HS-27A (cell line): ENCODE measurements at places on chromosomes 4 and X.
A peak's percentile ranks its signal among the peaks of the same experiment; 100 is the strongest.

GRCh38 chrX:69021141-69021960, 143.9 kb downstream of the PJA1 start:
- DNase-seq, result no peak

- peak; percentile 73 for DNase-seq
Observed at GRCh38 chr4:40055863-40056715, 561 bp upstream of the N4BP2 start.

DNA sequence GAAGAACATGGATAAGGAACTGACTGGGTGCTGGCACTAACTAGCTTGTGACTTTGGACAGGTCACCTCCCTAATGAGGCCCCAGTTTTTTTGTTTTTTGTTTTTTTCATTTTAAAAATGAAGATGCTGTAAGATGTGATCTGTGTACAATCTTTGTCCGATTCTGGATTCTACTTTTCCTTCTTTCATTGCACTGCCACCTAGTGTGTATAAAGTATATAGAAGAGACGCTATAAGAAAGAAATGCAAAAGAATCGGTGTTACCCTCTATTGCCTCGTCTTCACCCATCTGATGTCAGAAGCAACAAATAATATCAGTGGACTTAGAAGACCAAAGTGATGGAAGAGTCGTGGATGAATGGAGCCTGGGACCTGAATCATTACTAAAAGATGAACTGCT, 58.6 kb upstream of the P2RY10 start:
- peak; percentile 1 for DNase-seq

- no peak for DNase-seq
Observed at GRCh38 chrX:747176-747575, 116.6 kb downstream of the SHOX start.

DNA sequence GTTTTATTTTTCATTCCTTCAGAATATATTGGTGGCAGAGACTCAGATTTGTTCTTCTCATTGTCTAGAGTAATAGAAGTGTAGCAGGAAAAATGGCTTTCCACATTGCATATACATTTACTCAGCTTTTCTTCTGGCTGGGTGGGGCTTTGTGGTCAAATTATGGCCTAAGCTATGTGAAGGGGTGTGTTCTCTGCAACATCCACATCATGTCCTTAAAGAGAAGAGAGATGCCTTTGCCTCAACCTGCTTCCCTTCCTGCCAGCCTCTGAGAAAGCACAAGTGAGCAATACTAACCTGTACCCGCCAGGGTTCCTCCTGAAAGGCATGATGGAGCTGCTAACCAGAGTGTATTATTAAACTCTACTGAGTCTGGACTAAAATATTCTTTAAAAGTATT, 695.6 kb upstream of the FAM241A start:
- no peak for DNase-seq

DNA sequence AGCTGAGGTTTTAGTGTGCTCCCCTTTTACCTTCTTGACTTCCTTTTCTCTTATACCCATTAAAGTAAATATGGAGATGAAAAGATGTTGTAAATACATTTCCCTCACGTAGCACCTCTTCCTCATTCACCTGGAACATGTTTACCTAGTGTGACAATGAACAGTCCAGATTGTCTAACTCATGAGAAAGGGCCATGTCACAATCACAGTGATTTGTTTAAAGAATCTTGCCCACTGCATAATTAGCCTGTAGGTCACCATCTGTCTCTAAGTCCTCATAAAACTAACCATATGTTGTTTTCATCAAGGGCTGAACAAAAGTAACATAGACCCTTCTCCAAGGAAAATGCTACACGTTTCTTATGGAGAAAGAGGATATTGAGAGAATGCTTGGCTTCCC, 85.7 kb downstream of the TSPAN5 start:
- DNase-seq, result no peak

GRCh38 chrX:115571712-115572111, 10.7 kb downstream of the PLS3 start:
- DNase-seq, result no peak

DNA sequence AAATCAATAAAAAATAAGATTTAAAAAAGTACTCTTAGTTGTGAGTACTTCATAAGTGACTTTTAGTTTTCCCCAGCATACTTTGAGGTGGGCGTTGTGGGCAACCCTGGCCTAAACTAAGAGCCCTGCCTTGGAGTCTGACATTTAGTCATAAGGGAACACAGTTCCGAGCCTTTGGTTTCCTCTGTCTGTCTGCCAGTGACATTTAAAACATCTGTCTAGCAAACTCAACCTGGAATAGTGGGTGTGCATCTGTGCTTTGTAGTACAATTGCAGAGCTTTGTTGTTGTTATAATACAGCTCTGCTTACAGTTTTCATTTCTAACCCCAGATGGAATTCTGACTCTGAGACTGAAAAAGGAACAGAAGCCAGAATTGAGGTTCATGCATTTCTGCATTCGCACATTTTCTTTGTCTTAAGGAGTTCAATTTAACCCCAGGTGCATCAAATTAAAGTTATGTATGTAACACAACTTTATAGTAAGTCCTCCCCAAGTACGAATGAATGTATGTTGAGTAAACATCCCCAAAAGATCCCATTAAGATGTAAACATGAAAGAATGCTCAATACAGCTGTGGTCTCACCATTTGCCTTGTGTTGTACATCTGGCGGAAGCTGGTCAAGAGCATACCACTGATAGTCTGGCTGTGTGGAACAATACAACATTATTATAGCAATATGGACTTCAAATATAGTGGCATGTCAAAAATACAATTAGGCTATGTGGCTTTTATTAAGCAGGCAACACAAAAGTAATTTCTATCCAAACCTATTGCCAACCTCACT, 25.9 kb downstream of the TNIP3 start:
- no peak for DNase-seq

DNA sequence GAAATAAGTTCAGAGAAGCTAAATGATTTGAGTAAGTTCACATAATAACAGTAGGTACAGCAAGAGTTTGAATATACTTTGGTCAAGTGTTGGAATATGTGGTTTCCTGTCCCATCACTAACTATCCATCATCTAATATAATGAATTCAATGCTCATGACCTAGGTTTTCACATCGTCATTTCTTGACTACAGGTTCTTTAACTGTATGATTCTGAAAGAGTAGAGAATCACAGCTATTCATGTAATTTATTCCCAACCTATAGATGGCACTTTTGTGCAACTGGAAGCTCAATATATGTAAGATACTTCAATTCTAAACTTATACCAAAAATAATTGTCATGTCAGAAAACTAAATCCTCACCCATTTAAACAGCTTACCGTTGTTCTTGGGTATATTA, 53.1 kb downstream of the TIGD2 start:
- DNase-seq, result no peak

DNA sequence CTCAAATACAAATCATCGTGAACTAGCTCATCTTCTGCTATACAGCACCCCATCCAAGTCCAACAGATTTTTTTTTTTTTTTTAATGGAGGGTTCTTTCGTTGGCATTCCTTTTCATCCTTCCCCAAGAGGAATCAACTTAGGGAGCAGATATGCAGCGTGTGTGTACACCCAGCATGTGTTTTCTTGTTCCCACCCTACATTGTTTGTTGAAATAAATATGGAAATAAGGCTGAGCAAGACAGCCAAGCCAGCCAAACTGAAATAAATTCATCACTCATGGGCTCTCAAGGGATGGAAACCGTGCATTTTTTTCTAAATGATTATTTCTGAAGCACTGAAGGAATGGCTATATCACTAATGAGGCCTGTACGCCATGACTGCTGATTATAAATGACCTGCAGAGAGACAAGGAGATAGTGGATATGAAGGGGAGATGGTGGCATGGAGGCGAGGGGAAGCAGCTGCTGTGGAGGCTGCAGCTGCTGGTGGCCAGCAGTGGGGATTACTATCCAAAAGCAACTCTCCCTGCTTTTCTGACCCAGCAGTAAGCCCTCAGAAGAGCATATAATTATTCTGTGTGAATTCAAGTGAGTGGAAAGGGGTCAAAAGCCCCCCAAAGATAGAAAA, 173.9 kb downstream of the MGST2 start:
- no peak for DNase-seq

DNA sequence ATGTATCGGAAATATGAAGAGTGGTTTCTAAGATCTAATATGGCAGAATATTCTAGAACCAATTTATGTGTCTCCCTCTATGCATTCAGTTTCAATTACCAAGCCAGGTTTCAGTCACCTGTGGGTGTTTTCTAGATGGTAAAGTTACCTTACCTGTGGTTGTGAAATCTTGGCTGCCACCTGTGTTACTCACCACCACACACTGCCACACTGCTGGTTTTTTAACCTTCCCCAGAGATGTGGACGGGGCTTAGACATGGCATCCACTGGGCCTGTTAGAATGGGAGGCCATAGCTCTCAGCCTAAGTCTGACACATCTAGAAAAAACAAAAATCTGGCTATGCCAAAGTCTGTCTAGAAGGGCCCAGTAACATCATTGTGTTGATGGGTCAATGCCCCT, 896.5 kb upstream of the PABPC4L start:
- no peak for DNase-seq

GRCh38 chr4:26887143-26887542, 26.5 kb downstream of the STIM2 start:
- no peak for DNase-seq

GRCh38 chr4:179867300-179867878, 2375.8 kb upstream of the TENM3 start:
- no peak for DNase-seq

GRCh38 chrX:20974326-20974725, 399.9 kb upstream of the CNKSR2 start:
- no peak for DNase-seq

DNA sequence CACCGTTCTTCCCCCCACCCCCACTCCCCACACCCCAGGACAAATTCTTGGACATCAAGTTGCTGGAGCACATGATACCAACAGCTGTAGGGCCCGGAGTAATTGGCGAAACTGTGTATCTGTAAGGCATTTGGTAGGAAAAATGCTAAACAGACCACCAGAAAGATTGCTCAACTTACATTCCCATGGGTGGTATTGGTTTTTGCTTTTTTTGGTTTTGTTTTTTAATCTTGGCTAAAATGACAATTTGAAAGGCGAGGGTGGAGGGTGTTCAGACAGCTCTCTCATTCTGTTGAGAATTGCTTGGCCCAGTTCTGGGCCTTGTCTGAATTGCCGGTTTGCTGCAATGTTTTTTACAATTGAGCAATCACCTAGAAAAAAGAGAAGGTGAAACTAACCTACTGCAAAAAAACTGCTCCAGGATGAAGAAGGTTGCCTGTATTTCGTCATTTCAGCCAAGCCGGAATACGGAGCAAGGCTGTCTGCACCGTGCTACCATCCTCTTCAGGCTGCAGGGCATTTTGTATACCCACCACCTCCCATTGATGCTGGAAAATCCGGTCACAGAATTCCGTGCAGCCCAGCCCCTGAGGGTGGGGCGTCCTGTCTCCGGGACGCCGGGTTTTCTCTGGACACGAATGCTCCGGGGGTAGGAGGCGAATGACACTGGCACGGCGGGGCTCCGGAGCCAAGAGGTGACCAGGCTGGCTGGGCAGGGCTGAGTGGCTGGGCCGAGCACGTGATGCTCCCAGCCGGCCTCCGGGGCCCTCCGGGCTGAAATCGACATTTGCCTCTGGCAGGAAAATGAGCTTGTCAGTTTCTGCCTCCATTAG, at the start of gene CLCN4:
Gene CLCN4 (plus strand): TSS at position 777 of the 833 bp plus-strand sequence. CDS start 28,058 bp downstream, outside the sequence.
- DNase-seq, result no peak

DNA sequence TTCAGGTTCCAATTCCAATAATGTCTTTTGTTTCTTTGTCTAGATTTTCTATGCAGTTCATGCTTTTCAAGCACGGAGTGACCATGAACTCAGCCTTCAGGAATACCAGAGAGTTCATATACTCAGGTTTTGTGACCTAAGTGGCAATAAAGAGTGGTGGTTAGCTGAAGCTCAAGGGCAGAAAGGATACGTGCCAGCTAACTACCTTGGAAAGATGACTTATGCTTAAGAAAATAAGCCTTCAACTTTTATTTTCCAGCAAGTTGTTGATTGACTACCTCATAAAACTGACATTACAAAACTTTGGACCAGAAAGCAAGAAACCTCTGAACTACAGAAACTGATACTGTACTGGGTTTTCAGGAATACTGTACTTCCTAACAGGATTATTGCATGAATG, 30.8 kb downstream of the INTS12 start:
- DNase-seq, result no peak

DNA sequence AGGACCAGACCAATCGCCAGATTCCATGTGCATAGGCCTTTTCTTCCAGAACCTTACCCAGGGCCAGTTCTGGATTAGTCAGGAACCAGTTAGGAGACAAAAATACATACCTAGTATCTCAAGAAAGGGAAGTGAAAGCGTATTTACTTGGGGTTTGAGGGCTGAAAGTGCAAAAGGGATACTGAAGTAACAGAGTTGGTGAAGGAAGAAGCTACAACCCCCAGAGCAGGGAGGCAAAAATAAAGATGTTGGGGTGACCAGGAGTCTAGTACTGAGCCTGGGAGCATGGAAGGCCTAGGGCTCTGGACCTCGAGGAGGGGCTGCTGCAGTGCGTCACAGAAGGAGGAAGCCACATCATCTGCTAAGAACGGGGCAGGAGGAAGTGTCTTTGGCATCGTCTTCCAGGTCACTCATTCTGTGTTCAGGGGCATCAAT, 38.3 kb downstream of the TKTL1 start:
- no peak for DNase-seq

DNA sequence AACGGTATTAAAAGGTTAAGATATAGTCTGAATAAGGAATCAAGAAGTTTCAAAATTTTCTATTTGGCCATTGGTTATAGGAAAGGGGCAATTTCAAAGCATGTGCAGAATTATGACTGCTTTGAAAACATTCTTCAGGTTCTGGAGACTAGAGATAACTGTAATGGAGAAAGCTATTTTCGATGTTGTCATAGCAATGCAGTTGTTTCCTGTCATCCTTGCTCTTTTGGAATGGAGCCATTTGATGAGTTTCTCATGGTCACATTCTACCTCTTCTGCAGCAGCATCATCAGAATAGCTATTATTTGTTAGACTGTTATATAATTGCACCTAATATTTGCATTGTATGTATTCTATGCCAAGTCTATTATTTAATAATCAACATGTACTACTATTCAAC, 368.2 kb upstream of the NR3C2 start:
- DNase-seq, result no peak
